HAP-1 (cell line): ENCODE measurements at places on chromosomes 11 and 22.

DNA sequence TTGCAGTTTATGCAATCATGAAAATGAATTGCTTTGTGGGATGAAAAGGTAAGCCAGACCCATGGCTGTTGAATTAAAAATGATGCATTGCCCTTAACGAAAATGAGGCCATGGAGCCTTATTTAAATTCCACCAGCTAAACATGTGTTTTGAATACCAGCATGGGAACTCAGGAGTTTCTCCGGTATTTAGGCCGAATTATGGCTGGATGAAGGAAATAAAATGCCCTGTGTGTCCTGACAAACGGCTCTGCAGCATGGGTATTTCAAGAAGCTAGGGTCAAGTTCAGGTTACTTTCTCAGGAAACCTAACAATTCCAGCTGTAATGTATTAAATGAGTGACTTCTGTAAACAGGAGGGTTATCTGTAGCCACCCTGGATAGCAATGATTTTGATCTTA is 38.3 kb downstream of the AMOTL1 start:
- DNase-seq = no peak

- no peak for DNase-seq
These were observed 2.8 kb upstream of the CCND1 start for GRCh38 chr11:69637941-69638871.

DNA sequence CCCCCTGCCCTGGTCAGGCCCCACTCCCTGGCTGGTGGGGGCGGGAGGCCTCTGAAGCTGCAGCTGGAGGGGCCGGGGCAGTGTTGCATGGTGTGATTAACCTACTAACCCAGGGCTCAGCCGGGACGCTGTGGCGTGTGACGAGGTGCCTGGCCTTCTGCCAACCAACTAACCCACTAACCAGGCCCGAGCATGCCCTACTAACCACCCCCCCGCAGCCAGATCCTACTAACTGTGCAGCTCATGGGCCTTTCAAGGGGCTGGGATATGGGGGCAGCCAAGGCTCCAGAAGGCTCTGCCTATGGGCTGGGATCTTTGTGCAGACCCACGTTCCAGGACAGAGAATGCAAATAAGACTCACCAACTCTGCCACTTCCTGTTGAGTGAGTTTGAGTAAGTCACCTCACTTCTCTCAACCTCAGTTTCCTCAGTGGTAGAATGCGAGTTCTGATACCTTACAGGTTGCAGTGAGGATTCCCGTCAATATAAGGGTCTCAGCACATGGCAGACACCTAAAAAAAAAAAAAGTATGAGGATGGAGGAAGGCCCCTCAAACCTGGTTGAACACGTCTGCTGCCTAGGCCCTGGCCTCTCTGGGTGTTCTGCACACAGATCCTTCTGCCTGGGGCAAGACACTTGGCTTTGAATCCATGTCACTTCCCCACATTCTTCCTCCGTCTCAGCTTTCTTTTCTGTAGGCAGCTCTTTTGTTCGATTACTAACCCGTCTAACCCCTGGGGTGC is 14.1 kb downstream of the MIAT start:
- DNase-seq = no peak

GRCh38 chr11:57605028-57605420 is 7.5 kb downstream of the SERPING1 start:
- DNase-seq = no peak

DNA sequence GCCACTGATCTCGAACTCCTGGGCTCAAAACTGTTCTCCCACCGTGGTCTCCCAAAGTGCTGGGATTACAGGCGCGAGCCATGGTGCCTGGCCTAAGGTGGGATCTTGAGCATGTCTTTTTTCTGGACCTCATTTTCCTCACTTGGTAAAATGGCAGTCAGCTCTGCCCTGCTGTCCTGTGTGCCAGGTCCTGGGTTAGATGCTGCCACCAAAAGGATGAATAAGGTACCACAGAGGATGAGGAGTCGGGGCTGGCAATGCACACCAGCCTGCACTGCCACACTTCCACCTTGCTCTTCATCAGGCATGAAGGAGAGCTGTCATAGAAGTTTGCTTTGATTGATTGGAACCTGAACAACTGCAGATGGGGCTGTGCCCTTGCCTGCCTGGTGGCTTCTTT is 32.3 kb downstream of the ACO2 start:
- no peak for DNase-seq

GRCh38 chr11:45485070-45485707 is 180.2 kb downstream of the CHST1 start:
- no peak for DNase-seq

DNA sequence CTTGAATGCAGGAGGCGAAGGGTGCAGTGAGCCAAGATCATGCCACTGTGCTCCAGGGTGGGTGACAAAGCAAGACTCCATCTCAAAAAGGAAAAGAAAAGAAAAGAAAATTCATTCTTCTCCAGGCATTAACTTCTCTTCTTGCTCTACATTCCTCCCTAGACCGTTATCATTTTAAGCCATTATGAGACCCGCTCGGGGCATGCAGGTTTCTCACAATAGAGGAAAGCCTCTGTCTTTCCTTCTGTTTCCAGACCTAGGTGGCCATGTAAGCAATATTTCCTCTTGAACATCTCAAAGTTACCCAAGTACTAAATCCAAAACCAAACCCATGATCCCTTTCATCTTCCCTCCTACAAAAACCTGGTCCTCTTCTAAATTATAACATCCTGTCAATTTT is 139.6 kb downstream of the RBFOX2 start:
- DNase-seq = no peak

GRCh38 chr22:49582181-49582580 is 245.5 kb downstream of the BRD1 start:
- DNase-seq = peak; percentile 24

GRCh38 chr11:64553554-64554201 is 37.3 kb upstream of the SLC22A12 start:
- peak; percentile 59 for DNase-seq

DNA sequence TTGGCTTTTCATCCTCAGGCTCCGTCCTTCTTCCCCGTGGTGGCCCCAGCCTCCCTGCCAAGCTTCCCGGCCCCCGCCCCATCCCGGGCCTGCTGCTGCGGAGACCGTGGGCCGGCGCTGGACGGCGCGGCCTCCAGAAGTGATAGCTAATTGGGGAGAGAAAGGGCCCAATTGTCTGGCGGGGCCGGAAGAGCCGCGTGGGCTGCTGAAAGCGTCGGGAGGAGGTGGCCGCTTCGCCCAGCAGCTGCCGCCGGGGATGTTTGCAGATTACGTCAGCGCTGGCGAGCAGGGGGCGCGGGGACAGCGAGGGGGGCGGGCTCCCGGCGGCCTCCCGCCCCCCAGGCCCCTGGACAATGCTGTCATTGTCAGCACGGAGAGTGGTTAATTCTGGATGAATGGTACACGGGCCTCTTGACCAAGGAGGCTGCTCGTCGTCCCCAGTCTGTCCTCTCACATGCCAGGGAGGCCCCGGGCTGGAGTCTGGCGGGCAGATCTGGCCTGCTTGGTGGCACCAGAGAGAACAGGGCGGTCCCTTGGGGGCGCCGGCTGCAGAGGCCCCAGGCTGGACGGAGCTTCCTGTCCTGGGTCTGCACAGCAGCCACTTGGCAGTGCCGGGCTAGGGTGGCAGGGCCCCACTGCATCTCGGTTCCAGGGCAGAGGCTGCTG is 1.6 kb downstream of the SMIM38 start:
- no peak for DNase-seq

GRCh38 chr11:62726915-62727164 is 417 bp downstream of the HNRNPUL2 start:
- DNase-seq = no peak

DNA sequence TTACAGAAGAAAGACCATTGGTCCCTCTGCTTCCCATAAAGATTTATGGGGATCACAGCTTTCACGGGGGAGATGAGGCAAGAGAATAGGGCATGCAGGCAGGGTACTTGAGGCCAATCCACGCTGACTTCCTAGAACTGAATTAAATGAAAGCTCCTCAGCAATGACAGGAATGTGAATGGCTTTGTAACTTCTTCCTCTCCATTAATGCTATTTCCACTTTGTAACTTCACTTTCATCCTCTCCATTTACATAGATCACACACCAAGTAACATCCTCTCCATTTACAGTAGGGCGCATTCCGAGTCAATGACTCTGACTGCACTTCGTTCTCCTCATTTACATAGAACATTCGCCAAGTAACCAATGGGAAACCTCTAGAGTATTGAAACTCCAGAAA is 89.8 kb downstream of the PIWIL4 start:
- no peak for DNase-seq

DNA sequence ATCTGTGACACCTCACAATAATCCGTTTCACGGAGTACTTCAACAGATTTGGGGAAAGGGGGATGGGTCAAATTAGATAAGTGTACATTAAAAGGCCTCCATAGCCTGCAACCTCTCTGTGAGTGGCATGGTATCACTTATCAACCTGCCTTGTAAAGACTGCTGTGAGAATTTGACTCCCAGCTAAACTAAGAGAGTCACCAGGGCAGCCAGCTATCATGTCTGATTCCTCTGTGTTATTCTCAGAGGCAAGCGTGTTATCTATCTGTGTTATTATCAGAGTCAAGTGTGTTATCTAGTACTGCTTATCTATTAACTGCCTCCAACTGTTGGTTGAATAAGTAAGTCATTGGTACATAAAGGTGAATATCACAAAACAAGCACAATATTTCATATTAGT is 4.1 kb upstream of the FAM83F start:
- DNase-seq = no peak

GRCh38 chr11:76764941-76765665 is 18.1 kb upstream of the TSKU start:
- DNase-seq = no peak

DNA sequence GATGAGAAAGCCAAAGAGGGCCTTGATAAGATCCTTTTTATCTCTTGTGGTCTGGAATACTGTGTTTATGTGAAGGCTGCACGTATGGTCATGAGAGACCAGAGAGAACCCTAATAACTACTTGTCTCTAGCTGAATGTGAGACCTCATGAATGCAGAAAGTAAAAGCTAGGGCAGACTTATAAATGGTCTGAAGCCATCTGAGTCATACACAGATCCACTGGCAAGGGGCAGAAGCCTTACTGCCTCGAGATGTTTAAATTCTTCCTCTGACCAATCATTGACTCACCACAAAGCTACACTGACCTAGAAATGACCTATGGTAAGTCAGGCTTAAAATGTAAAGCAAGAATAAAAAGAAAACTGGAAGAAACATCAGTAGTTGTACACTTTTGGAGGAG is 22.7 kb upstream of the OR4B1 start:
- no peak for DNase-seq

DNA sequence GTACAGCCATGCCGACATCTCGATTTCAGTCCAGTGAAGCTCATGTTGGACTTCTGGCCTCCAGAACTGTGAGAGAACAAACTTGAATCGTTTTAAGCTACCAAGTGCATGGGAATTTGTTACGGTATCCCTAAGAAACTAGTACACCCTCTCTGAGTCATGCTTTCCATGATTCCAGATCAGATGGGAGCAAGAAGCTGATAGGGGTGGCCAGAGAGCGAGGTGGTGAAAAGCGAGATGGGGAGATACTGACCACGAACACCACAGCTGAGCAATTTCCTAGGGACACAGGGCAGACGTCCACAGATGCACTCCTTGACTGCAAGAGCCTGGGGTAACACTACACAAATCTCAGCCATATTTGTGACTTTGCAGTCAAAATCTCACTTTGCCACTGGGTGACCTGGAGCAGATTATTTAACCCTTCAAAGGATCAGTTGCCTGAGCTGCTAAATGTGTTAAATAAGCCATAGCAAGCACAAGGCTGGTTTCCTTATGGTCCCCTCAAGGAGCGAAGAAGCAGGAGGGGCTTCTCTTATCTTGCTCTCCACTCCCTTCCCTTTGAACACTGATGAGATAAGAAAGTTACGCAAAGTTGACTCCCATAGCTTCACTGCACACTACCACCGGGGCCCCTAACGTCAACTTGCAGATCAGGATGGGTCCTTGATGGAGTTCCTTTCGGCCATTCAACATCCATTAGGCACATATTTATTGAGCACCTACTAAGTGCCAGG is 22.6 kb upstream of the RCN1 start:
- DNase-seq = no peak

- no peak for DNase-seq
These were observed 880.8 kb downstream of the FAM181B start for GRCh38 chr11:81852896-81853295.

- DNase-seq = no peak
These were observed 114.8 kb downstream of the C11orf58 start for GRCh38 chr11:16853266-16853665.

DNA sequence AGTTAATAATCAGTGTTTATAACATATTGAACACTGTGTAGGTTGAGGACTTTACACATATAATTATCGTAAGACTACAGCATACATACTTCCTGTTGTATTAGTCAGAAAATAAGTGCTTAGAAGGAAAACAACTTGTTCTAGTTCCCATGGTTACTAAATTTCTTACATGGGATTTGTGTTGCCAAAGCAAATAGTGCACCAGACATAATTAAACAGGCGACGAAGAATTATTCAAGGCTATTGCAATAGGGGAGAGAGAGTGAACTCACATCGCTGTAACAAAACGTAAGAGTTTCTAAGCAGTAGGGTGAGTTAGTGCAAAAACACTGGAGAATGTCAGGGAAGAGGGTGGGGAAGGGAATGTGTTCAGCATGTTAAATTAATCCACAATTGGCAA is 347.8 kb downstream of the CNTN5 start:
- no peak for DNase-seq

- DNase-seq = no peak
These were observed 205.1 kb upstream of the CADM1 start for GRCh38 chr11:115709297-115709696.

DNA sequence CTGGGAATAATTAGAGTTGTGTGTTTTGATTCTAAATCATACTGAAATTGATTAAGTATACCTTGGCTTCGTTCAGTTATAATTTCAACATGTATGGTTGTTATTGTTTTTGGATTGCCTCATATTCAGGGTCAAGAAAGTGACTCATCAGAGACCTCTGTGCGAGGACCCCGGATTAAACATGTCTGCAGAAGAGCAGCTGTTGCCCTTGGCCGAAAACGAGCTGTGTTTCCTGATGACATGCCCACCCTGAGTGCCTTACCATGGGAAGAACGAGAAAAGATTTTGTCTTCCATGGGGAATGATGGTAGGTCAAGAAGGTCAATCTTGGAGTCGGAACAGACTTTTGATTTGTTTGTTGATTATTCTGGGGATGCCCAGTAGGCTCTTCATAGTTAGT is 40.4 kb downstream of the KMT2A start:
- DNase-seq = no peak

GRCh38 chr22:39318507-39319283 is 728 bp downstream of the RPL3 start:
- no peak for DNase-seq

- DNase-seq = no peak
These were observed 745 bp downstream of the NCAM1 start for GRCh38 chr11:112961751-112962578.

DNA sequence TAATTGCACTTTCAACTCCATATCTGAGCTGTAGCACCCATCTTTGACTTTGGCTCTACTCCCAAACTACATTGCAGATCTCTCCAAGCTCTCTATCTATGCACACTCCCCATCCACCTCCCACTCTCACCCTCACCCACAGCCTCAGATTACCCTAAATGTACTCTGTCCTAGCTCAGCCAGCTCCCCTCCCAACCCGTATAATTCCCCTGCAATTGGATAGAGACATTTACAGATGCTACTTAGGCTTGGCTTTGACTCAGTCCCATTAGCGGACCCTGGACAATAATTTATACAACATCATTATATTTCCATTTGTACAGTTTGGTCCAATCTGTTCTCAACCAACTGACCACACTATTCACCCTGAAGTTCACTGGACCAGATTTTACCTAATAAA is 338.9 kb upstream of the ANO3 start:
- no peak for DNase-seq

GRCh38 chr22:24144778-24145085 is 36.6 kb upstream of the SUSD2 start:
- no peak for DNase-seq

- DNase-seq = no peak
These were observed 73.6 kb upstream of the SUSD2 start for GRCh38 chr22:24107661-24108060.

- no peak for DNase-seq
These were observed 1.3 kb upstream of the PHETA2 start for GRCh38 chr22:42072606-42073330.
